ENCODE measurements at places on chromosomes 11 and 22.

DNA sequence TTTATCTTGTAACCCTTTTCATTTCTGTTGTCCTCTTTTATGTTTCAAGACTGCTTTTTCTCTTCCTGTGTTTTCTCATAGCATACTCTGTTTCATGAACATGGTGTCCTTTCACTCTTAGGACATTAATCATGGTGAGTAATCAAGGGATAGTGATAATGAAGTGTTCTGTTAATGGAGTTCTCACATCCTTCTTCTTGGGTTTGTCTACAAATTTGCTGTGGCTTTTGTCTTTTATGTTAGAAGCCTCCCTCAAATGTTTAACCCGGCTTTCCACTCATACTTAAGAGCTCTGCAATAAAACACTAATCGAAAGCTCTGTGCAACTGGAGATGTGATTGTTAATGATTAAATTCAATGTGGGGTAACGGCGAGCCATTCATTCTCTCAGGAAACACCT lies 593.6 kb downstream of the NELL1 start:
- H3K36me3 ChIP-seq: no peaks in the 10 kb centered on the region
- H3K27ac ChIP-seq: no peak overlapping the region
- no peaks in the 10 kb centered on the region for H3K27me3 ChIP-seq
- H3K4me1 ChIP-seq: no peaks in the 10 kb centered on the region
- H3K4me3 ChIP-seq: no peak overlapping the region
- no peak for DNase-seq

GRCh38 chr22:28249402-28249801 lies 330.3 kb upstream of the PITPNB start:
- no peaks in the 10 kb centered on the region for H3K27me3 ChIP-seq
- DNase-seq: no peak

DNA sequence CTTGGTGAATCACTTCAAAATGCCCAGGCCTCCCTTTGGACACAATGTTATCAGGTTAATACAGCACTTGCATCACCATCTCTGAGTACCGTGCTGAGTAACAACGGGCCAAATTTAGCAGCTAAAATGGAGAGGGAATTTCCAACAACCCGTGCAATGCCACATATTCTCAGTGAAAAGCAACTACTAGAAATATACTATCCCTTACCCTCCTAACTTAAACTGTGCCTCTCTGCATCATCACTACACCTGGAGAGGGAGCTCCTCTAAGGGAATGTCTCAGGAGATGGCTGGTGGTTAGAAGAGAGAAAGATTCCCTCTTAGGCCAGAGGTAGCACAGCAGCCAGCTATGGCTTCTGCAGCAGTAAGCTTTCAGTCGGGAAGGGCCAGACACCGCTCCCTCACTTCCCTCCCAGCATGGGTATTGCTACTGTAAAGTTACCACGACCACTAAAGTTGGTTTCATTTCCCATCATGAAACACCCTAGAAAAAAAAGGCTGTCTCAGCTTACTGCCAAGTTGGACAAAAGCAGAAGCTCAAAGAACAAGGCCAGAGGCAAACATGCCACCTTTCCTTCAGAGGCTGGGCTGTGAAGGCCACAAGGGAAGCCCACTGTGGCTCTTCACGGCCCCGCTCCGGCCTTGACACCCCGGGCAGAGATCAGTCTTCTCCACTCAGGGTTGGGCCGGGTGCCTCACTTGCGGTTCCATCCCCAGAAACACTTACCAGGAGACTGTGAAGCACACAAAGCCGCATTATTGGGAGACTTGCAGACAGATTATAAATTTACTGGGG lies 3.9 kb downstream of the MAML2 start:
- H3K27ac ChIP-seq: peak overlapping the region; percentile 89
- peak overlapping the region; percentile 70 for H3K4me3 ChIP-seq
- no peaks in the 10 kb centered on the region for H3K27me3 ChIP-seq
- no peaks in the 10 kb centered on the region for H3K36me3 ChIP-seq

DNA sequence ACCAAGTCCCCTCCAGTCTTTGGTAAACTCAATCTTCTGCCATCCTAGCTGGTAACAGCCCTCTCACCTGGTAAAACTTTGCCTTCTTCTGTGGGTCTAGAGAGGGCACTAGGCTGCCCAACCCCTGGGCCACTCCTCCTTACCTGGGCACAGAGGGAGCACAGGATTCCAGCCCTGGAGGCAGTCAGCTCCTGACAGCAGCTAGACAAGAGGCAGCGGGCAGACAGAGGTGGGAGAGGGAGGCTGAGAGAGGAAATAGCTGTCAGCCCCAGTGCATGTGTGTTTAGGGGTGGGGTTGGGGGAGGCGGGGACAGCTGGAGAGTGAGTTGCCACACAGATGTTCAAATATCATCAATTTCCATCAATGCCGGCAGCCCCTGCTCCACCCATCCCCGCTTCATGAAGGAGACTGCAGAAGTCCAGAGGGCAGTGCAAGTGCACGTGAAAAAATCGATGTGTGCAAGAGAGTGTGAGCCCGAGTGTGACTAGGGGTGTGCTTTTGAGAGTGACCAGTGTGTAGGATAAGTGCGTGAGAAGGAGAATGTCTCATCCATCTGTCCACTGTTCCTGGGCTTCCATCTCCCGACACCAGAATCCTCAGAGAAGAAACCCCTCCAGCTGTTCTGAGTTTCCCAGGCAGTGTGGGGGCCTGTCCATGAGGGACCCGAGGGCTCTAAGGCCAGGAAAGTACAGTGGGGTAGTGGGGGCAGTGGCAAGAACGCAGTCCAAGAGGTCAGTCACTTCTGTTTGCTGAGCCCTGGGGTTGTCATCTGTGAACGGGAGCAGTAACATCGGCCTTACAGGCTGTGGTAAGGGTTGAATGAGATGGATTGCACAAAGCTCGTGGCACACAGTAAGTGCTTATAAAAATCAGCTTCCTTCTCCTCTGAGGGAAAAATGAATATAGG lies at the start of gene PTGDR2:
PTGDR2 (minus strand) TSS at position 225 of the 908 bp plus-strand sequence. CDS start 2,228 bp downstream, outside the sequence.
- H3K4me3 ChIP-seq: no peak within 1 kb of the TSS
- H3K4me1 ChIP-seq: no peaks in the 10 kb centered on the region
- DNase-seq: no peak
- H3K27me3 ChIP-seq: no peaks in the 10 kb centered on the region

GRCh38 chr22:33515795-33516194 lies 404.5 kb downstream of the LARGE1 start:
- no peaks in the 10 kb centered on the region for H3K36me3 ChIP-seq
- no peak overlapping the region for H3K27ac ChIP-seq
- DNase-seq: no peak
- H3K4me1 ChIP-seq: peaks cover 6% of the 10 kb centered on the region

DNA sequence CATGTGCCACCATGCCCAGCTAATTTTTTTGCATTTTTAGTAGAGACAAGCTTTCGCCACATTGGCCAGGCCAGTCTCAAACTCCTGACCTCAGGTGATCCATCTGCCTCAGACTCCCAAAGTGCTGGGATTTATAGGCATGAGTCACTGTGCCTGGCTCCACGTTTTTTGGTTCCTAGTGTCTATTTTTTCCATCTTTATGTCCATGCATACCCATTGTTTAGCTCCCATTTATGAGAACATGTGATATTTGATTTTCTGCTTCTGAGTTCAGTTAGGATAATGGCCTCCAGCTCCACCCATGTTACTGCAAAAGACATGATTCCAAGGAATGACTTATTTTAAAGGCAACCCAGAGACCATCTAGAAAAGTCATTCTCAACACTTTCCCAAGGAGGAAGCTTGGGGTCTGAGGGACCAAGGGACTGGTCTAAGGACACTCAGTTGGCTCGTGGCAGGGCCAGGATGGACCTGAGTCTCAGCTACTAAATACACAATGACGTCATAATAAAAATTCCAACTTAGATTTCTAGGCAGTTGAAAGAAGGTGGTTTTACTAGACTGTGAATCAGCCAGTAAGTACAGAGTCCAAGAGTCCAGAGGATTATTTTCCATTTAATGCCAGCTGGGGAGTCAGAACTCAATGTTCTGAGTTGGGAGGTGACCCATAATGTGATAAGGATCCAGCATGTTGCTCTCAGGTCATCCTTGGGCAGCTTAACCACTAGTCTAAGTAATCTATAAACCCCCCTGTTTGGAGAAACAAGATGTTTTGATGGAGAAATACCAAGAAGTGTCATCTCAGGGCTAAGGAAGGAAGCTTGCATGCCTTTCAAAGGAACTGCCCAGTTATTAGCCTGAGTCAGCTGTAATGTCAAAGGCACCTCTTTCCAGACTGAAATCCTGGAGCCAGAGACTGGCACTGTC lies 39.4 kb downstream of the ABTB2 start:
- no peak for DNase-seq
- H3K4me1 ChIP-seq: peaks cover 26% of the 10 kb centered on the region
- H3K4me3 ChIP-seq: no peak overlapping the region
- no peaks in the 10 kb centered on the region for H3K36me3 ChIP-seq

DNA sequence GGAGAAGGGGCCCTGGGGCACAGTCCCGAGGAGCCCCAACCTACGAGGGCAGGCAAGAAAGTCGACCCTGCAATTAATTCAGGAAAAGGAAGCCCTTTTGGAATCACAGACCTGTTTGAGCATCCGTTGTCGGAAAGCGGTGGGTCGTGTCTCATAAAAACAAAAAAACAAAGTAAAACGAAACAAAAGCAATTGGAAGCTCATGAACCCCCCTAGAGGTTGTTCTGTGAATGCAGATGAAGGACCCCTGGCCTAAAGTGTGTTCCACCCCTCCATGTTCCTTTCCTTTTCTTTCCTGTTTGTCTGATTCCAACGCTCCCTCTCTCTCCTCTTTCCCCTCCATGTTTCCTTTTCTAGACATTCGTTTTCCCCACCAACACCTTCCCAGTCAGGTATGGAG lies 203.7 kb downstream of the GRIK4 start:
- no peaks in the 10 kb centered on the region for H3K36me3 ChIP-seq
- no peak overlapping the region for H3K4me3 ChIP-seq
- H3K4me1 ChIP-seq: no peaks in the 10 kb centered on the region
- DNase-seq: no peak
- H3K27me3 ChIP-seq: peaks cover 37% of the 10 kb centered on the region

GRCh38 chr11:61480994-61481335 lies 27.6 kb upstream of the LRRC10B start:
- no peaks in the 10 kb centered on the region for H3K36me3 ChIP-seq
- H3K4me1 ChIP-seq: no peaks in the 10 kb centered on the region
- no peaks in the 10 kb centered on the region for H3K27me3 ChIP-seq
- H3K27ac ChIP-seq: no peak overlapping the region
- no peak overlapping the region for H3K4me3 ChIP-seq

GRCh38 chr11:77436506-77436905 lies 37.4 kb downstream of the PAK1 start:
- no peak overlapping the region for H3K27ac ChIP-seq
- H3K4me1 ChIP-seq: no peaks in the 10 kb centered on the region
- H3K27me3 ChIP-seq: no peaks in the 10 kb centered on the region
- no peak overlapping the region for H3K4me3 ChIP-seq

- H3K4me1 ChIP-seq: no peaks in the 10 kb centered on the region
- DNase-seq: no peak
- no peaks in the 10 kb centered on the region for H3K27me3 ChIP-seq
Observed at GRCh38 chr11:122803306-122803705, 35.0 kb upstream of the CRTAM start.

GRCh38 chr11:130439160-130439519 lies 9.3 kb upstream of the ADAMTS15 start:
- no peak overlapping the region for H3K4me3 ChIP-seq
- DNase-seq: no peak

GRCh38 chr11:115311949-115312348 lies 192.3 kb downstream of the CADM1 start:
- H3K27me3 ChIP-seq: no peaks in the 10 kb centered on the region
- no peak overlapping the region for H3K4me3 ChIP-seq
- no peaks in the 10 kb centered on the region for H3K36me3 ChIP-seq
- no peak for DNase-seq

DNA sequence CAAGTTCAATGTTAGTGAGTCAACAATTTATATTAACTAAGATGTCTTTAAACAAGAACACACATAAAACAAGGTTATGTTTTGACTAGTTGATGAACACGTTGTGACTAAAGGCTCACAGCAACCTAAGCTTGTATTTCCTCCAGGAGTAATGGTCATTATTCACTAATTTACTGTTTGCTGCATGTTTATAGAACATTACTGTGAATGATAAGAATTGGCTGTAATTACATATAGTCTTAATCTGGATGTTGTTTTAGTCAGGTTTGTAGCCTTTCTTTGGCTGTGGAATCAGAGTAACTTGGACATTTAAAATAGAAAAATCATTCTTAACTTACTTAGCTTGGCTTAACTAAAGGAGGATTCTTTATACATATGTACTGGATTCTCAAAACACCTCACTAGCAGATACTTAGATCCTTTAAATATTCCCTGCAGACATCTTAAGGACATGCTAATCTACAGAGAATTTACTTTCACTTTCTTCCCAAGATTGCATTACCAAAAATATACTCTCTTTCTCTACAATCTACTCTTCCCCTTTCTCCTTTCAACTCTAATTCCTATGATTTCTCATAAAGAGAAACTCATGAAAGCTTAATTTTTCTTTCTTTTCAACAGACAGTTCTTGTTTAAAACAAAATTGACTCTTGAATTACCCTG lies 319.7 kb upstream of the CTSC start:
- no peaks in the 10 kb centered on the region for H3K27me3 ChIP-seq
- H3K4me1 ChIP-seq: no peaks in the 10 kb centered on the region
- no peak overlapping the region for H3K27ac ChIP-seq
- no peaks in the 10 kb centered on the region for H3K36me3 ChIP-seq
- no peak overlapping the region for H3K4me3 ChIP-seq

DNA sequence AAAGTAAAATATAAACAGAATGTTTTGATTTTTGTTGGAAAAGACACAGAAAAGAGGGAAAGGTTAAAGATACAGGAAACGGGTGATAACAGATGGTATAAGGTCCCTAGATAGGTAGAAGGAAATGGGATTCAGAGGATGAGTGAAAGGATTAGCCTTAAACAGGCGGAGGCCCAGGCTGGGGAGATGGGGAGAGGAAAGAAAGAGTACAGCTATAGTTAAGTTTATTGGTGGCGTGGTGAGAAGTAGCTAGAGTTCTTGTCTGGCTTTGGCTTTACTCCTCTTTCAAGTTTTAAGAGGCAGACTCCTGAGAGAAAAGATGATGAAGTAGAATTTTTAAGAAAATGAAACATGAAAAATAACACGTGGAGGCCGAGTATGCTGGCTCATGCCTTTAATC lies 13.7 kb downstream of the ZBTB44 start:
- H3K36me3 ChIP-seq: peaks cover 8% of the 10 kb centered on the region
- H3K27ac ChIP-seq: no peak overlapping the region
- DNase-seq: no peak
- no peaks in the 10 kb centered on the region for H3K27me3 ChIP-seq
- H3K4me3 ChIP-seq: no peak overlapping the region
